ENCODE measurements at places on chromosomes 2 and 18. TPM values are rescaled to one million over a fixed set of nuclear protein-coding genes. Genes with fewer than 3 reads are reported as not detected.

The SLC5A7 gene
- not detected for total RNA-seq

GRCh38 chr2:187646556-187646955 is 92.3 kb upstream of the TFPI start:
- DNase-seq, result no peak

DNA sequence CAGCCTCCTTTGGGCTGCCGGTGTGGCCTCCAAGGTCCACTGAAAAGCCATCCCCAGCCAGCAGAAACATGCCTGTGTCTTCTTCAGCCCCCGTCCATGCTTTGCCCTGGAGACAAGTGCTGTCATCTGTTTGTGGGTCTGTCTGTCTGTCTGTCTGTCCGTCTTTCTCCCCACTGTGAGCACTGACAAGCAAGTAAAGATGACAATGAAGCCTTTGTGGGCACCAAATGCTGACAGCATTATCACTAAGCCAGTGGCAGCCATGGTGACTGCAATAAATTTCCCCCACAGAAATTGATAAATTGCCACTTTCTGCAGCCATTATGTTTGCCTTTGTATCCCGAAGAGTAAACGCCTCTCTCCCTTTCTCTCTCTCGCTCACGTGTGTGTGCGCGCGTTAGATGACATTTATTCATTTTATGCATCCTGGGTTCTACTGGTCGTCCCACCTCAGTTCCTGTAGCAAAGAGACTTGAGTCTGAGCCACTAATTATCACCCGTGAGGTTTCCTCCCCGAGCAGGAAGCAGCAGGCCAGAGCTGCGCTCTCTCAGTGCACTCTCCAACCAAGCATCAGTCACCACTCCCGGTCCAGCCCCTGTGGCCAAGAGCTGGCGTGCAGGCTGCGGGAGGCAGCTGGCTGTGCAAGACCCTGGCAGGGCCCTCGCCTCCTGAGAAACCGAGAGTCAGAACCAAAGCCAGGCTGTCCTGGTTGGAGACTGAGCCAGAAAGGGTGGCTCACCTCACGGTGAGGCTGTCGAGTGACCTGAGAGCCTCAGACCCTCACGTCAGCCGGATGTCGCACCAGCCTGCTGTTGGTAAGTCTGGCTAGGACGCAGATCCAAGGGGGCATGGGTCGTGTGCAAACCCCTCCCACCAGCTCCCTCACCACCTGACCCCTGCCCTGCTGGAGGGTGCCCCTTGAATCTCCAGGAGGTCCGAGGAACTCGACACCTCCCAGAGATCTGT is 6.9 kb downstream of the STEAP3 start:
- DNase-seq, result no peak

DNA sequence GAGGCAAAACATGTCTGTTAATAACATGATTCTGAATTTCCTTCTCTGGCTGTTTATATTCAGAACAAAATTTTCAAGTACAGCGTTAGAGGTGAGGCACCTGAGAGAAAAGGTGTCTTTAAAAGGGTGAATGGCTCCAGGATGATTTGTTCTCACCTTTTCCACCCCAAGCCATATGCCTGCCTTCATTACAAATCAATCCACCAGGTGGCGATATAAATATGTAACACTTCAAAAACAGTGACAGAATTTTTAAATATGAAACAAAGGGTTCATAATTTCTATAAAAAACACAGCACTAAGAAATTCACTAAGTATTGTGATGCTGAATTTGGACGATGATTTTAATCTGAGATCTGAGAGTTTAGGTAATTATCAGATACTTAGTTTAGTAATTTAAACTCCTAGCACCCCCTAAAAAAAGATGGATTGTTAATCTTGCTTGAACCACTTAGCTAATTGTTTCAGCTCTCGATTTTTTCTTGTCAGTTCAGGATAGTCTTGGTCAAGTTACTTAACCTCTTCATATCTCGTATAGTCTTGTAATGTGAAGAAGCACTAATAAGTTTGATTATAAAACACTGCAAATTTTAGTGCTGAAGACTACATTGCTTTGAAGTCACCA is 528.8 kb downstream of the CPS1 start:
- no peak for DNase-seq

GRCh38 chr2:241562269-241562891 is 3.8 kb downstream of the BOK start:
- DNase-seq, result no peak

DNA sequence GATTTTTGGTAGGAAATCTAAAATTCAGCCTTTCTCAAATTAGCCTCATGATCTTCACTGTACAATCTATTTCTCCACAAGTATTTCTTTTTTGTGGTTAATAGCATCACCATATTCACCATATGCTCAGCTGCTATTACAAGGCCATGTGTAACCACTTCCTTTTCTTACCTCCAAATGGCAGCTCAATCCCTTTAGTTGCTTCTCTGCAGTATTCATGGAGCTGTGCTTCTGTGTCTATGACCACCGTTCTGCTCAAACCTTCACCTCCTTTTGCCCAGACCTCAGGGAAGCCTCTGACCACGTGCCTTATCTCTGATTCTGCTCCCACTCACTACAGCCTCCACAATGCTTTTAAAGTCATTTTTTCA is 126.7 kb upstream of the TMEM200C start:
- no peak for DNase-seq

Measured in uterus (tissue), 4 donors.